ENCODE measurements at places on chromosomes 1 and 21.

GRCh38 chr21:29231756-29232529 is 66.8 kb upstream of the BACH1 start:
- DNase-seq: no peak

DNA sequence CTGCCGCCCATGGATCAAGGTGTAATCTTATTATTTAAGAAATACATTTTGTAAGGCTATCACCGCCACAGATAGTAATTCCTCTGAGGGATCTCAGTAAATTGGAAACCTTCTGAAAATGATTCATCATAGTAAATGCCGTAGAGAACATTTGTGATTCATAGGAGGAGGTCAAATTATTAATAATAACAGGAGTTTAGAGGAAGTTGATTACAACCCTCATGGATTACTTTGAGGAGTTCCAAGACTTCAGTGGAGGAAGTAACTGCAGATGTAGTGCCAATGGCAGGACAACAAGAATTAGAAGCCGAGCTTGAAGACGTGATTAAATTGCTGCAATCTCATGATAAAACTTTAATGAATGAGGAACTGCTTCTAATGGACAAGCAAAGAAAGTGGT is 280.1 kb downstream of the PTPRC start:
- no peak for DNase-seq

DNA sequence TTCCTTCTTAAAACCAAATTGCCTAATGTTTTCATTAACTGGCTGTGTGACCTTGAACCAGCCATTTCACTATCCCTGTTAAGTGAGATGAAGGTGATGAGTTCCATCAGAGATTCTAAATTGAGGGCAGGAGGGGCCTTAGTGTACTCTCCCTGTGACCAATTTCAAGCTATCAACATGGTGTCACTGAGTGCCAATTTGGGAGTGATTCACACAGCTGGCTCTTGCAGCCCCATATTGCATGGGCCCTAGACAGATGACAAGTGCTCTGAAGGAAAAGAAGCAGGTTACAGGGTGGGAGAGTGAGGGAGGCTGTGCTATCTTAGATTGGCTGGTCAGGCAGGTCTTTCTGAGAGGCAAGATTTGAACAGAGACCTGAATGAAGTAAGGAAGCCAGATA is 13.0 kb upstream of the TACSTD2 start:
- no peak for DNase-seq

- DNase-seq: no peak
These were observed 14.1 kb downstream of the XKR8 start for GRCh38 chr1:27973771-27974416.

GRCh38 chr1:8597455-8597854 is 220.0 kb downstream of the RERE start:
- DNase-seq: no peak

- no peak for DNase-seq
These were observed 17.3 kb upstream of the COA6 start for GRCh38 chr1:234355782-234356510.

- no peak for DNase-seq
These were observed 57.0 kb downstream of the MDM4 start for GRCh38 chr1:204572923-204573922.

DNA sequence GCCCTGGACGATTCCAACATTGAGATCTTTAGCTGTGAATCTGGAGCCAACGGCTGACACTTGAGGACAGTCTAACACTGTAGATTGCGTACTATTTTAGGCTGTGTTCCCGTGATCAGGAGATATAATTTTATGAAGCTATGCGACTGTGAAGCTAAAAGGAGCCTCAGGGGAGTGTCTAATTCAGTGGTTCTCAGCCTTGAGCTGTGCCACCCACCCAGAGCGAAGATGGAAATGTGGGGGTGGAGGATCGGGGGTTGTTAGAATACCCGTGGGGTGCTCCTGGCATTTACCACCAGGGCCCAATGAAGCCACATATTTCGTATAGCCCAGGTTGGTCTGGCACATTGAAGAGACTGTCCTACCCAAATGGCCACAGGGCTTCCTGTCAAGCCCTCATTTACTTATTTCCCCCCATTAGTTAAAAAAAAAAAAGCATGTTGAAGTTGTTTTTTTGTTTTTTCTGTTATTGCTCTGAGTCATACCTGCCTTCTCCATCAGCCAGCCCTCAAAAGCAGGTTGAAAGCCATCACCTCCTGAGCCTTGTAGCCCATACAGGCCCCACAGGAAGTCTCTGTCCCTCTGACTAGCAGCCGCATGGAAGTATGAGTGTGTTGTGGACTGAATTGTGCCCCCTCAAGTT is 141.7 kb downstream of the GALNT2 start:
- DNase-seq: no peak

DNA sequence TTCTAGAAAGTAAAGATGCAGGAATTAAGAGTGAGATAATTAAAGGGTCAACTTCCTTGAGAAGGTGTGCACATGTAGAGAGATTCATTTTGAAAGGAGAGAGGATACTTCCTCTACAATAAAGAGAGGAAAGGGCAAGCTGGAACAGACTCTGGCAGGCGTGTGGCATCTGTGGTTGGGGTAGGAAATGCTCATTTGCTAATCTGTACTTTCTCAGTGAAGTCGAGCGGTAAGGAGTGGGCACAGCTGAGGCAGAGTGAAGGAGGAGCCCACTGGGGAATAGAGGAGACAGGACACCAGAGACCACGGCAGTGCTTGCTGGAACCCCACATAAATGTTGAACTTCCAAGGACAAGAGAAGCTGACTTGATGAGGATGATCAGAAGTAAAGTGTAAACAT is 49.1 kb downstream of the PCSK9 start:
- DNase-seq: no peak

DNA sequence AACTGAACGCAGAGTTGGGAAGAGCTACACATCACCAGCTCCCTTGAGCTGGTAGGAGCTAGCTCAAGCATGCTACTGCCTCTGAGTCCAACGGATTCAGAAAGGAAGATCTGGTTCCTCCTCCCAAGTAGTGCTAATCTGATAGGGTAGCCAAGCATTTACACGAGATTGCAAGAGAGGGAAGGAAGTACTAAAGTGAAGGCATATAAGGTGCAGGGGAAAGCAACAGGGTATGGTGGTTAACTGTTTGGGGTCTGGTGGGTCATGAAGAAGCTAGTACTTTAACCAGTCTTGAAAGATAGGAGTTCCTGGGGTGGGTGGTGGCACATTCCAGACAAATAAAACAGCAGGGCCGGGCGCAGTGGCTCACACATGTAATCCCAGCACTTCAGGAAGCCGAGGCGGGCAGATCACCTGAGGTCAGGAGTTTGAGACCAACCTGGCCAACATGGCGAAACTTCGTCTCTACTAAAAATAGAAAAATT is 20.2 kb upstream of the ZNF436 start:
- DNase-seq: no peak

GRCh38 chr1:44947063-44947773 is 39.2 kb downstream of the EIF2B3 start:
- DNase-seq: no peak

- no peak for DNase-seq
These were observed 174.8 kb downstream of the TOMM20 start for GRCh38 chr1:234953655-234954405.

DNA sequence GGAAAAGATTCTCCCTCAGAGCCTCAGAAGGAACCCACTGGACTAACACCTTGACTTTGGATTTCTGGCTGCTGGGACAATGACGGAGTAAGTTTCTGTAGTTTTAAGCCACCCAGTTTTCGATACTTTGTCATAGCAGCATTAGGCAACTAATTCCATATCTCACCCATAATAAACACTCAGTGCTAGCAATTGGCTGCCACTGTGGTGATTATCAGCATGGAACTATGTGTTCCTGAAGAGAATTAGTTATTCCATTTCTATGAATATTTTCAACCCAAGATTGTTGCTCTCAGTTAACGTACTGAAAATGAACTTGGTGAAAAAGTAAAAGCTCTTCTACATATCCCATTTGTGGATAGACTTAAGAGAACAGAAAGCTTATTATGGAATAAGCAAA is 299.3 kb downstream of the DISC1 start:
- no peak for DNase-seq

- DNase-seq: no peak
These were observed 1.1 kb upstream of the PRDM16 start for GRCh38 chr1:3067671-3068563.

DNA sequence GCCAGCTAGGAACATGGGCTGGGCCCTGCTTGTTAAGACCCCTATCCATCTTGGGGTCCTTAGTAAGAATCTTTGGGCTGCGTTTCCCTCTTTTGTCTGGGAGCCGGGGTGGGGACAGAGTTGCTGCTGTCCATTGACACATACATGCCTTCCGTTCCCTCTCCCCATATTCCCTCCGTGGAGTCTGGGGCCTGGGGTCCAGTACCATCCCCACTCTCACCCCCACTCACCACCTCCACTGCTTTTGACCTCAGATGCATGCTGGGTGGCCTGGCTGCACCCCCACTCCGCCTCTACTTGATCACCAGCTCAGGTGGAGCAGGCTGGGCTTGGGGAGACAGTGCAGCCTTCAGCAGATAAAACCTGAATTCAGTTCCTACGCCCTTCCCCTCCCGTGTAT is 3.3 kb downstream of the RD3 start:
- no peak for DNase-seq

- DNase-seq: no peak
These were observed 163.3 kb downstream of the ST6GALNAC5 start for GRCh38 chr1:77030401-77031105.

DNA sequence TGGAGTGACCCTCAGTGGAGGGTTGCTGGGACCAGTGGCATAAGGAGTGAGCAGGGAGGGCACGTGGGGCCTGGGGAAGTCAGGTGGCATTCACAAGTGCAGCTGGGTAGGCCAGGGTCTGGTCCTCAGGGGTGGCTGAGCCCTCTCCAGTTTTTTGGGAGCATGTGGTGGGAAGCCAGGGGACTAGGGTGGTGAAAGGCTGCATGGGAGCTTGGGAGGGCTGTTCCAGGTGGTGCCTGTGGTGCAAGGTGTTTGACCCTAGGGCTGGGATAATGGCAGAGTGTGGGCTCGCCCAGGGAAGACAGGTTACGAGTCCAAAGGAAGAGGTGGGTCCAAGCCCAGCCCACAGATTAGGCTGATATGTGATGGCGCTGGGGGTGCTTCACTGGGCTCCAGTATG is 30.5 kb downstream of the MAN1C1 start:
- DNase-seq: no peak

DNA sequence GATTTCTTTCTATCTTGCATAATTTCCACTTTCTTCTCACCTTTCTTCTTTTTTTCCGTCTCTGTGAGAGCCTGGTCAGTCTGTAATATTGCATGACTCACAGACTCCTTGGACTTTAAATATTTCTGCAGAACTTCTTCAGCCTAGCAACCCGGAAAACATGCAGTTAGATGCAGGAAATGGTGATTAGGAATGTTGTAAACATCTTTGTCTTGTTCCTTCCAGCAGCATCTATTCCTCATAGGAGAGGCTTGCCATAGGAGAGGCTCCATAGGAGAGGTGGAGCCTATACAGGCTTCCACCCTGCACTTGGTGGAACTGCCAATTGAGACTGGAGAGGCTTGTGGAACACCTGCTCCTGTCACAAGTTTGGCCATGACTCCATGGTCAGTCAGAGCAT is 10.0 kb downstream of the GBP5 start:
- DNase-seq: no peak

GRCh38 chr21:39046236-39046916 is 136.9 kb downstream of the PSMG1 start:
- no peak for DNase-seq

DNA sequence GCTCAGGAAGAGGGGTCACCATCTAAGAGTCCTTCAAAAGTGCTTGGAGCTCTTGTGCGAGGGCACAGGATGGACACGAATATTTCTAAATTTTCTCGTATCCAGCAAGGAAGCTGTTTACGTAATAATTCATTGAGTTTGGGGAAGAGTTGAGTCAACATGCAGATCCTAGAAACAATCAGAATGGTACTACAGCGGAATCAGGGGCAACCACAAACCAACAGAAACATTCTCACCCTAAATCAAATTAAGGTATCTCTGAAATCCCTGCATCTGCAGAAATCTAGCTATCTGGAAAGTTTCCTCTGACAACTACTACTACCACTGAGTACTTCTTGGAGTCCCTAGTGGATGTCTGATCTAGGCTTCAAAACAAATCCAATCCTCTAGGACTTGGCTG is 352.4 kb downstream of the LTN1 start:
- DNase-seq: no peak

DNA sequence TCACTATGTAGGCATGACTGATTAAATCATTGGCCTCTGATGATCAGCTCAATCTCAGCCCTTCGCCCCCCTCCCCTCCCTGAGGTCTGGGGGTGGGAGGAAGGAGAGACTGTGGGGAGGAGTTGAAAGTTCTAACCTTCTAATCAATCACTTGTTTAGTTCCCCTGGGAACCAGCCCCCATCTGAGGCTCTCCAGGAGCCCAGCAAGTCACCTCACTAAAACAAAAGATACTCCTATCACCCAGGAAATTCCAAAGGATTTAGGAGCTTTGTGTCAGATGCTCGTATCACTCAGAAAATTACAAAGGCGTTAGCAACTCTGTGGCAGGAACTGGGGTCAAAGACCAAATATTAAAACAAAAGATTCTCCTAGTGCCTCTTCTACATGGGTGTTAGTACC is 21.6 kb downstream of the SYF2 start:
- no peak for DNase-seq

- DNase-seq: no peak
These were observed 58.0 kb downstream of the PUM1 start for GRCh38 chr1:31007462-31007991.

DNA sequence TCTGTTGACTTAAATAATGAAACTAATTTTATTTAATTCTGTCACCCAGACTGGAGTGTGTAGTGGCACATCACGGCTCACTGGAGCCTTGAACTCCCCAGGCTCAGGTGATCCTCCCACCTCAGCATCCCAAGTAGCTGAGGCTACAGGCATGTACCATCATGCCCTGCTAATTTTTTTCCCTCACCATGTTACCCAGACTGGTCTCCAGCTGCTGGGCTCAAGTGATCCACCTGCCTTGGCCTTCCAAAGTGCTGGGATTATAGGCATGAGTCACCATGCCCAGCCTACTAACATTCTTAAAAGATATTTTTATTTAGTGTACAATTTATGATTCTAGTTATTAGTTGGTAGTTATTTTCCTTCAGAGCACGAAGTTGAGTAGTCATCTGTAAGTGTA is 49.5 kb downstream of the NRDC start:
- DNase-seq: no peak

Measured in GM12892 (cell line).